ENCODE measurements at places on chromosomes 3 and 15.

GRCh38 chr3:41044523-41044922 is 154.8 kb upstream of the CTNNB1 start:
- no peak for DNase-seq

DNA sequence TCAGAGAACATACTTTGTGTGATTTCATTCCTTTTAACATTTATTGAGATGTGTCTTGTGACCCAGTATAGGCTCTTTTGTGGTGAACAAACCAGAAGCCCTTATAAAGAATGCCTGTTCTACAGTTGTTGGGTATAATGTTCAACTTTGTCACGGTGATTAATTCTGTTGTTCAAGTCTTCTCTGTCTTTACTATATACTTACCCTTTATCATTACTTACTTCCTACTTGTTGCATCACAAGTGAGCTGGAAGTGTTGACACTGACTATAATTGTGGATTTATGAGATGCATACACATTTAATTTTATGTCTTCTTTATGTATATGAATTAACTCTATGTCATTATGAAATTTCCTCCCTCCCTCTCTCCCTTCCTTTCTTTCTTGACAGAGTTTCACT is 59.7 kb upstream of the TBL1XR1 start:
- DNase-seq: no peak

GRCh38 chr3:115436767-115437301 is 186.5 kb upstream of the GAP43 start:
- DNase-seq: no peak

DNA sequence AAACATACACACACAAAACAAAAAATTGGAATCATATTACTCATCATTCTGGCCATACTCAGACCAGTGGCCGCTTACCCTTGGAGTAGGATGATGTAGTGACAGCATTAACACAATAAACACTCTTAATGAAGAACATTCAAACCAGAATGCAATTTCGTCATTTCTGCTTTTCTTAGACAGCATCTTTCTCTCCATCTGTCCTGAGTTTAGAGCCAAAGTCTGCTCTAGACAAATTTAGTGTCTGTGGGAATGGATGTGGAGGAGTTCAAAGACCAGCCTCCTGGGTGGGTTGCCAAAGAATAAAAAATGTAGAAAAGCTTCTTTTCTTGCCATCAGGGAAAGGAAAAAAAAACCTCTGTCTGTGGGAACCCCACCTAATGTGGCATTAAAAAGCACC is 212.4 kb upstream of the POU1F1 start:
- no peak for DNase-seq

GRCh38 chr15:68765602-68766368 is 54.9 kb downstream of the ANP32A start:
- no peak for DNase-seq

DNA sequence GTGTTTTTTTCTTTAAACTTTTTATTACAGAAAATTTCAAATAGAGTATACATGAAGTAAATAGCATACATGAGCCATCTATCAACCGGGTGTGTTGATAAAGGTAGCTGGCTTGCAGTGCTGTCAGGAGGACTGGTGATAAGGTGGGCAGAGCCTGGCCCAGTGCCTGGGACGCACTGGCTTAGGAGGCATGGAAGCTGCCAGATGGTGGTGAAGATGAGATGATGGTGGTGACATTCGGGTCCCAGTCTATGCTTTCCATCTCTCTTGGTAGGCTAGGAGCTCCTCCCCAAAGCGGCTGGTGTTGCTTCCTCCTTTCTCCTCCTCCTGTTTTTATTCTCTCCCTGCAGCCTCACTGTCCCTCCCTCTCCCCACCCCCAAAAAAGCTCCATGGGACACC is 101.7 kb downstream of the ADCY5 start:
- DNase-seq: no peak

- DNase-seq: no peak
These were observed 525.0 kb downstream of the GABRG3 start for GRCh38 chr15:27495963-27496459.

GRCh38 chr3:129021140-129021551 is 20.0 kb downstream of the EFCC1 start:
- no peak for DNase-seq

- no peak for DNase-seq
These were observed 47.2 kb downstream of the PPARG start for GRCh38 chr3:12336099-12336498.

DNA sequence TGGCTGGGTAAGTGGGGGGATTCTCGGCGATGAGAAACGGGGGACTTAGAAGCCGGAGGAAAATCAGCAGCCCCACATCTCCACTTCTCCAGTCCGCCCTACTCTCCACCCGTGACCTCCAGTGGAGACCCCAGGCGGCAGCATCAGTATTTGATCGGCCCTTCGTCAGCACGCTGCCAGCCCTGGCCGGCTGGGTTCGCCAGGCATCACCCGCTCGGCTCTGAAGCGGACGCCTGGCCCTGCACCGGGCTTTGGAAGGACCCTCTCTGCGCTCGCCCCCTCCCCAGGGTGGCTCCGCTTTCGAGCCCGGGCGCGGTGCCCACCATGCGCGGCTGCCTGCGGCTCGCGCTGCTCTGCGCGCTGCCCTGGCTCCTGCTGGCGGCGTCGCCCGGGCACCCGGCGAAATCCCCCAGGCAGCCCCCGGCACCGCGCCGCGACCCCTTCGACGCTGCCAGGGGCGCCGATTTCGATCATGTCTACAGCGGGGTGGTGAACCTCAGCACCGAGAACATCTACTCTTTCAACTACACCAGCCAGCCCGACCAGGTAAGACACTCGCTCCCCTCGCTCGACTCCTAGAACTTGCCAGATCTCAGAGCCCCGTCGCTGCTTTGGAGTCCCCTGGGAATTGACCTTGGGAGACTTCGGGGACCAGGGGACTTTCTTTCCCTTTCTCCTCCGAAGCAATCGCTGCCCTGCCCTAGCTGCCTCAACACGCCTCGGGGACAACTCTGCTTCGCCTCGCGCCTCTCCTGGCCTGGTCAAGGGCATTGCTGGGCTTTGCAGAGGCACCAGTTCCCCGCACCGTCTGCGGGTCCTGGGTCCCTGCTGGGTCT is 561 bp downstream of the SIDT1 start:
- DNase-seq: peak; percentile 68

GRCh38 chr3:158700559-158700958 is 28.1 kb upstream of the LXN start:
- no peak for DNase-seq

DNA sequence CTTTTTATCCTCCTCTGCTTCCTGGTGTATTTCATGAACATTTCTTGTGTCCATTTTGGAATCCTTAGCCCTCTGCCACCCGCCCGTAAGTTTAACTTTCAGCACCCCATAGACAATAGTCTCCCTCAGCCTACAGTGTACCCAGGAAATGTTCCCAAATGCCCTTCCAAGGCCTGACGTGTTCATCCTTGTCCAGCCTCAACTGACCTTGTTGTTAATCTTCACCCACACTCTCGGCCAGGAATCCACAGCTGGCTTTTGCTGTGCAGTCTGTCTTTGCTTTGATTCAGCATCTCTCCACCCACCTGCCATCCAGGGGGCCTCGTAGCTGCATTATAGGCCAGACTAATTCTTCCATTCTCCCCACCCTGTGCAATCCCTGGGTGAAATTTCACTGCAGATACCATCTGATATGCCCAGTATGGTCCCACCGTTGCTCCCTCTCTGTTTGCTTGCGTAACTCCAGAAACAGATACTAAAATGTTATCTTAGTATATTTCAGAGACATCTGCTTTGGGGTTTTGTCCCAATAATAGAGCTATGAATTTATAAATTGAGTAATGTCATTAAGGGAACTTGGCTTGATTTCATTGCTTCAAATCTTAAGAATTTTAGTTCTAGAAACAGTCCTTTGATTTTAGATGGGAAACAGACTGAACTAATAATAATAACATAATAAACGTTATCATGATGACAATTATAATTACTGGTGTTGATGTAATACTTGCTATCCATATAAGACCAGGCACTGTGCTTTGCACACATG is 16.6 kb downstream of the GUCA1C start:
- no peak for DNase-seq

DNA sequence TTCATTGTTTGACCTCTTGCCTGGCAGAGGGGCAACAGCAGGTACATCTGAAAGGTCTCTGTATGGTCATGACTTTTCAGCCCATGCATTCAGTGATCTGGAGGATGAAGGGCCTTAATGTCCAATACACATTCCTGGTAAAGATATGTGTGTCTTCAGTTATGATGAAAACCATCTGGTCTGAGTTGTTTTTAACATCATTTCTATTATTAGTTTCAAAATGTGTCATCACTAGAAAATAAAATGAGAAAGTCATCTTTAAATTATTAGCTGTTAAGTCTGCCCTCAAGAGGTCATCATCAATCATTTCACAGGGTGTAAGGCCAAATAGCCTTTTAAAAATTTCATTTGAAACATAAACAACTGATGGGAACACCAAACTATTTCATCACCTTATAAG is 92.1 kb upstream of the PLSCR4 start:
- DNase-seq: no peak

- DNase-seq: peak; percentile 60
These were observed 35.4 kb downstream of the EHD4 start for GRCh38 chr15:41936649-41937567.

- no peak for DNase-seq
These were observed 33.8 kb downstream of the ALDH1L1 start for GRCh38 chr3:126146525-126147146.

DNA sequence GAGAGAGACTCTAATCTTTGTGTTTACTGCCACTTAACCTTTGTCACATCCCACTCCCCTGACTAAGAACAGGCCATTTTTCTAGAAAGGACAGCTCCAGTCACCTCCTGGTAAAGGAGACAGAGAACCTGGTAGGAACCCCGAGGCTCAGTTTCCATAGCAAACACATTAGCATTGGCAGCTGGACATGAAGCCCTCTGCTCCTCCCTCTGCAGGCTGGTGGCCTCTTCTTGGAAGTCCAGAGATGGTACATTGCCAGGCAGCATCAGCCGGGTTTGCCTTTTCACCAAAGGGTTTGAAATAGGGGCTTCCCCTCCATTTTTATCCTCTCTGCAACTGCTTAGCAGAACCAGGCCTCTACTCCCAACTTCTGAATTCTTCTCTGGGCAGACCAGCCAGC is 213.4 kb upstream of the SEMA6D start:
- DNase-seq: no peak

GRCh38 chr15:33242669-33243191 is 48.2 kb upstream of the FMN1 start:
- no peak for DNase-seq

DNA sequence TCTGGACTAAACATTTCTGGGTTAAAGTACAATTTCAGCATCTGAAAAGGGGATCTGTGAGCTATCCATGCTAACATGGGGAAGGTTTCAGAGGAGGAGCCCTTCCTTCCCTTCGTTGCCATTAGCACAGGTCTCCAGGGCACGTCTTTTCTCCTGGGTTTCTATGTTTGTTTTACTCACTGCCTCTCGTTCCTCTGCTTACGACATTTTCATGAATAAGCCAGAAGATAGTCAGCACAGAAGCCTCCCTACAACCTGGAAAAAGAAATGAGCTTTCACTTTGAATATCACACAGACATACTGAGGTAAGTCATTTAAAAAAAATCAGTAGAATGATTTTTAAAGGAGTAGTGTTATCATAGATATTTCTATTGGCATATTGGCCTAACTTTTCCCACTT is 117.2 kb upstream of the KCNMB2 start:
- DNase-seq: no peak

DNA sequence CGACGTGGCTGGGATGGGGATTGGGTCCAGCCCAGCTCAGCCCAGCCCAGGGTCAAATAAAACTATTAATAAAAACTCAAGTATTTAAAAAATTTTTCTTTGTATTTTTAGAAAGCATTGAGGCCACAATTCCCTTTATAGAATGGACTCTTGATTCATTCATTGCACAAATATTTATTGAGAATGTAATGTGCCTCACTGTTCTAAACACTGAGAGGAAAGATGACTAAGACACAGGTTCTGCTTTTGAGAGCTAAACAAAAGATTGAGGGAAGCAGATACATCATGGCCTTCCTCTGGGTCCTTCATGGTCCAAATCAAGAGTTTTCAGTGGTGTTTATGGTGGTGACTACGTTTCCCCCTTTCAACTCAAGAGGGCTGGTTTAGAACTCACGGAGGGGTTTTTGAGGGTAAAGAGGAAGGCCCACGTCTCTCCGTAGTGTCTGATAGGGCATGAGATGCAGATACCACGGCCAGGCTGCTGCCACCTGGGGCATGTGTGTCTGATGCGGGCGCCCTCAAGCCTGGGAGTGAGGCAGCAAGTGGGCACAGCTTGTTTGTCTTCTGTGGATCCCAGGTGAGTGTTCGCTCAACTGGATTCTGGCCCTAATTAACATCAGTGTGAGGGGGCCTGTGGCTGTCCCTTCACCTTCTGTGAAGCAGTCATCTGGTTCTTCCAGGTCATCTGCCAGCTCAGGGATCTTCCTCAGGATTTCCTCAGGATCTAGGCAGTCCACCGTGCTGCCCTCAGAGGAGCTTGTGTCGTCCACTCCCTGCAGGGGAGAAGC is 73.5 kb upstream of the SCN5A start:
- DNase-seq: no peak

- DNase-seq: no peak
These were observed 25.8 kb downstream of the DYNC1LI1 start for GRCh38 chr3:32544894-32545293.

DNA sequence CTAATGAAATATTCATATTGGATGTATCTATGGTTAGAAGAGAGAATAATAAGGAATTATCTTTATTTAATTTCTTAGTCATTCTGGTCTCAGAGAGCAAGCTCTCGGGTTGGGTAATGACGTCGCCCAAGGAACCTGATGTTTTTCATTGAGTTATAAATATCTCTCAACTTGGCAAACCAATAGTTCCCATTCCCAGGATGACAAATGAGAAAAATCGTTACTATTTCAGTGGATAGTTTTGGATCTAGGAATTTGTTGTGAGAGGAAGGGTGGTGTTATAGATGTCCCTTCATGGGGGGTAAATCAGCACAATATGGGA is 162.9 kb upstream of the NR2E3 start:
- no peak for DNase-seq

DNA sequence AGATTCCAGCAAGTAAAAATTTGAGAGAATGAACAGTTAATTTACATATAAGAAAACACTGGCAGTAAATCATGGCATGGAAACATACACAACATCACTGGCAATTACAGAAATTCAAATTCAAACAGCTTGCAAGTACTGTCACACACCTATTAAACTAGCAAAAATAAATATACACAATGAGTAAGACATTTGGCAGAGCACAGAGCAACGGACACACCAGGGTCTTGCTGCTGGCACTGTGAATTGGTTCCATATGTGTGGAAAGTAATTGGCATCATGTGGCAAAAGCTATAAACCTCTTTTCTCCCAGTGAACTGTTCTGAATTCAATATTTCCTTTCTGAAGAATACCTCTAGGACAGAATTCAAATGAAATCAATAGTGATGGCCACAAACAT is 78.3 kb downstream of the LRRK1 start:
- no peak for DNase-seq

DNA sequence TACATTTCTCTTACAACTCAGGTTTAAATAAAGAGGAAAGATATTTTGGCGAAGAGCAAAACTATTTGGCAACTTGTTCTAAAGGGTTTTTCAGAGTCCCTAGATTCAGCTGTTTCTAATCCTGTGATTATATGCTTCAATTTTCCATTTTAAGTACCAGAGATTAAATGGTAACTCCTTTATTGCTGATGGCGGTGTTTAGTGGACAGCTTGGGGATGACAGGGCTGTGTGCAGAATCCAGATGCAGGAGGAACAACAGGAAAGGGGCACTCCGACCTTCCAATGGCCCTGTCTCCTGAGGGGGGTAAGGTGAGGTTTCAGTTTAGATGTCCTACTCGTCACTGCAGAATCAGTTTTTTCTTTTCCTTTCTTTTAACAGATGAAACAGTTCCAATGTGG is 405.0 kb downstream of the PDCD6IP start:
- DNase-seq: no peak

Data from activated naive CD8-positive, alpha-beta T cell treated with anti-CD3 and anti-CD28 coated beads, Interleukin-2, amount 10 ng/mL, durations not matched to agents 7 days and 5 days (primary cell).